ENCODE measurements at places on chromosomes 1 and 21. TPM values are rescaled to one million over a fixed set of nuclear protein-coding genes. Genes with fewer than 3 reads are reported as not detected.

GJA5 gene
- not detected for total RNA-seq

SMPDL3B gene
- 0.15 TPM for total RNA-seq

HHIPL2 gene
- total RNA-seq = under 0.01 TPM

SPRR2G gene
- not detected for total RNA-seq

BRINP3 gene
- not detected for total RNA-seq

CTSS gene
- total RNA-seq = 15.3 TPM

TRPM2 gene
- total RNA-seq = not detected

TRIM58 gene
- total RNA-seq = 0.33 TPM

RAB7B gene
- total RNA-seq = 11.0 TPM

MNDA gene
- total RNA-seq = not detected

PDC gene
- not detected for total RNA-seq

APH1A gene
- total RNA-seq = 135 TPM

HOOK1 gene
- not detected for total RNA-seq

TEDDM1 gene
- not detected for total RNA-seq

FAM89A gene
- total RNA-seq = 21.4 TPM

FCGR3A gene
- not detected for total RNA-seq

CYP4X1 gene
- total RNA-seq = not detected

IPP gene
- 8.6 TPM for total RNA-seq

CITED4 gene
- 2.0 TPM for total RNA-seq

NGF gene
- not detected for total RNA-seq

KLF18 gene
- total RNA-seq = not detected

FMN2 gene
- total RNA-seq = 0.34 TPM

Measured in melanocyte of skin (primary cell).